ENCODE measurements at places on chromosomes 6 and 20.
A peak's percentile ranks its signal among the peaks of the same experiment; 100 is the strongest.

DNA sequence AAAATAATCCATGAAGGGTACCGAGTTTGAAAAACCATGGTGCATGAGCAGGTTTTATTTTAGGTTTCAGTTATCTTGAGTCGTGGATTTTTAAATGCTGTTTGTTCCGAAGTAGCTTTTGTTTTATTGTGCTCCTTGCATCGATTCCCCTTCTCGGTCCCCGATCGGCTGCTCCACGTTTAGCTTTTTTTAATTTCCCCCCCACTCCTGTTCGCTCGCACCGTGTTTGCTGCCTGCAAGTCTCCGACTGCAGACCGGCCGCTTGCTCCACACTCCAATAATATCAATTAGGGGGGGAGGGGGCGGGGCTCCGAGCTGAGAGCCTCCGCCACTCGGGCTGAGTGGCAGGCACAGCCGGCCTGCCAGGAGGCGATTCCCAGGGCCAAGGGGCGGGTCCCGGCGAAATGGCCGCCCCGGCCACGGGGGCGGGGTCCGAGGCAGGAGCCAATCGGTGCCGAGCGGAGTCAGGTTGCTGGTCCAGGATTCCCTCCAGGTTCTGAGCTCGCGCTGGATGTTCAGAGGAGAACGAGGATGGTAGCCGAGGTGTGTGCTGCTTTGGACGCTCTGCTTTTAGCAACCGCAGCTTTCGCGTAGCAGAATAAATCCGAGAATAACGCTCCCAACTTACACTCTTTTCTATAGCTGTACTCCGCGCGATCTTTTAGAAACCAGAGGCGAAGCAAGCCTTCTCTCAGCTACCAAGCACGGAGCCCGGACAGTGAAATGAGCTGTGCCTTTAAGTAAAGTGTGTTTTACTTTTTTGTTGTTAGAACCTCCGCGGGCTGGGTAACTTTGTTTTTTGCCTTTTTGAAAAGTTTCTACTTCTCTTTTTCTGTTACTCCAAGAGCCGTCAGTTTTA, at the start of gene EPHA7:
Gene EPHA7 (minus strand): TSS at position 256 of the 859 bp plus-strand sequence. CDS start 218 bp downstream, at position 38.
- DNase-seq = peak; percentile 93

- DNase-seq = no peak
These were observed 19.3 kb upstream of the WFDC2 start for GRCh38 chr20:45450097-45450818.

DNA sequence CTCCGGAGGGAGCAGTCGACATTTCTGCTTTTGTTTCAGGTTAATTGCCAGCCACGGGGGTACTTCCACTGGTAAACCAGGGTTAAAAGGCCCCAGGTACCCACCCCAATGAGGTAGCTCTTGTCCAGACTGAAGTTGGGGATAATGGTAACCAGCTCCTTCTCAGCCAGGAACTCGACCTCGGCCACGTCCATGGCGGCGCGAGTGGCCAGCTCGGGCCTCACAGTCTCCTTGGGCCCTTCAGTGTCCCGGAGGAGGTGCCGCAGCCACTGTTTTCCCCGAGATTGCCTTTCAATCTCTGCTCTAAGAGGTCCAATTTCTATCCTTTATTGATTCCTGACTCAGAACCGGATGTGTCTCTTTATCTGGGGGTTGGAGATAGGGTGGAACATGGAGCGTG, 13.7 kb downstream of the ARHGAP40 start:
- DNase-seq = no peak

- DNase-seq = no peak
These were observed 32.6 kb downstream of the MDN1 start for GRCh38 chr6:89786970-89787369.

DNA sequence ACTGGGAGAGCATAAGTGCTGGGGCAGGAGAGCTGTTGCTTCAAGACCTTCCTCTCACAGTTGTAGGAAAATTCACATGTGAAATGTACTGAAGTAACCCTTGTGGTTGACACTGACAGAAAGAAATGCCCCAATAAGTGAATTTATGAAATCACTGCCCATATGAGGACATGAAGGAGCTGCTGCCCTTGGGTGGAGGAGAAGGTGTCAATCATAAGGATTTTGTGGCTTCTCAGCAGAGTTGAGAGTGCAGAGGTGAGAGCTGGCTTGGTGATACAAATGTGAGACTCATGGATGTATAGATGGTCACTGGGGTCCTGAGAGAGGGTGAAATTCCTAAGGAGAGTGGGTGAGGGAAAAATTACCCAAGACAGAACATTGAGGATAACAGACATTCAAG, 33.9 kb upstream of the CMTR1 start:
- DNase-seq = no peak

GRCh38 chr6:43469947-43470346, 7.4 kb upstream of the TJAP1 start:
- no peak for DNase-seq

Measured in anterior cingulate cortex (tissue), 58 donors.